ENCODE measurements at places on chromosomes 12 and 14.

DNA sequence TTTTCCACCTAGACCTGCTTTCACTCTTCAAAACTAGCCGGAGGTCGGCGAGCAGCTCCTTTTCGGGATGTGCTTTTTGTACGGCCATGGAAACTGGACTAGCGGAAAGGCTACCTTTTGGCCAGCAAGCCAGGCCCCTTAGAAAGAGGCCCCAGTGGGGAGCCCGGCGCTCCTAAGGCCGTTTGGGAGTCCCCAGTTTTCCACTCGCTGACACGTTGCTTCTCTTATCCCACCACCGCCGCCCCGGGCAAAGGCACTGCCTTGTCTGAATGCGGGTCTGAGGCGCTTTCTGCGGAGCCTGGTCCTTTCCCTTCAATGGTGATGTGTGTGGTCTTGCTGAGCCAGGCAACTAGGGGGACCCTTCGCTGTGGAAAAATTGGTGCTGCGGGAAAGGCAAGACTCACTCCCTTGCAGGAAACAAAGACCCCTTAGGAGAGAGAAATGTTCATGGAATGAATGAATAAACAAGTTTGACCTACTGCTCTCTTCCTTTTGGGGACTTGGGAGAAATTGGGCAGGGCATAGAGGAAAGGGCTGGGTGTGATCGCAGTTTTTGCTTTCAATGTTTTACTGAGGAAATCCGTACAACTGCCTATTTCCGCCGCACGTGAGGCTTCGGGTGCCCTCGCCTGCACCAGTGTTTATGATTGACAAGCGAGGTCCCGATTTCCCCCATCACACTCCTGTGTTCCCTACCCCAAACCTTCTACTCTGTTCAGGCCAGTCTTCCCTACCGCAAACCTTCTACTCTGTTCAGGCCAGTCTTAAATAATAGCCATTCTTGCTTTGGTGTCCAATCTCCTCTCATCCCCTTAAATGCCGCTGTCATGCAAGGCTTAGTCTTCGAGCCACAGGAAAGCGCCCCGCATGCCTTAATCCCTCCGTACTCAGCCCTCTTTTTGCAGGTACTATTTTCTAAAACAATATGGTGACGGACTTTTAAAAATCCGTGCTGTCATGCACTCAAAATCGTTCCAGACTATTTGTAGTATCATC is 1.0 kb upstream of the SLC38A2 start:
- peak; percentile 52 for DNase-seq

GRCh38 chr14:106039400-106039799 is 513.0 kb downstream of the TMEM121 start:
- DNase-seq: no peak

DNA sequence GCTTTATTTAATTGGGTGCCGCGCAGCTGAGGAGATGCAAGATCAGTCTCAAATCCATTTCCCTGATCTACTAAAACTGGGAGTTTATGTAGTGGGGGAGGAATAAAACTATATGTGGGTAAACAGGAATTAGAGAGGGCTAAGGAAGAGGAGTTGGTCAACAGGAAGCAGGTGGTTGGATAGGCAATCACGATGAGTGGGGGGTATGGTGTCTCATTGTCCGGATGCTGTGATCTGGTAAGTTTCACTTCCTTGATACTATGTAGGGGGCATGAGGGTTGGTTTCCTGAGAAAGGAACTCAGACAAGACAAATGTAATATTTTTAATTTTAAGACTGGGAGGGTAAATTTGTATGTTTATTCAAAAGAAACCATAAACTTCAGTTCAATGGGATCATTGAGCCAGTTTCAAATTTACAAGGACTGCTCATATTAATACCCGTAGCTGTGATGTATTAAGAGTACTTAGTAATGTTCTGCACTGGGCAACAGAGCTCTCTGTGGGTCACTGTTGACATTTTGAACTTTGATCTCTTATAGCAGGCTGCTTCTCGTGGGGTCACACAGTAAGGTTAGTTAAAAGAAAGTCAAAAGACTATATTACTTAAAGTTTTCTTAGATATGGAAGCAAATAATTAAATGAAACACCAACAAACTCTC is 786.2 kb upstream of the FBXO33 start:
- DNase-seq: no peak

- no peak for DNase-seq
Measured at GRCh38 chr12:64694130-64695040, 64.8 kb downstream of the GNS start.

GRCh38 chr12:116964054-116965050 is 53.6 kb downstream of the FBXW8 start:
- no peak for DNase-seq

GRCh38 chr12:94123127-94123526 is 25.2 kb upstream of the PLXNC1 start:
- DNase-seq: no peak

DNA sequence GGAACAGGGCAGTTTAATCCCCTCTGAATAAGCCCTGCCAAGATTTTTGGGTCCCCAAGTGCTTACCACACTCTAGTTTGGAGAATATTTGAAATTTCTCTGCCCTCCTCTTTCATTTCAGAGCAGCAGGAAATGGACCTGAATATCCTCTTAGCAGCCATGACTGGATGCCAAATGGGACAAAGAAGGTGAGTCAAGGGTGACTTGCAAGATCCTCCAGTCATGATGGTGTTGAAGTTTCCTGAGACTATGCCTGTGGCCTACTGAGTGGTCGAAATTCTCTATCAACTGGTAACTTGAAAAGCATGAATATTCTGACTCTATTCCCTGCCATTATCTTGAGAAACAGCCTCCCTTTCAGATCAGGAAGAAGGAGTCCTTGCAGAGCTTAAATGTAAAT is 1674.7 kb upstream of the SEL1L start:
- no peak for DNase-seq

GRCh38 chr14:88502740-88503139 is 52.1 kb downstream of the PTPN21 start:
- DNase-seq: no peak

GRCh38 chr14:64787619-64788018 is 83.4 kb downstream of the PLEKHG3 start:
- DNase-seq: no peak

DNA sequence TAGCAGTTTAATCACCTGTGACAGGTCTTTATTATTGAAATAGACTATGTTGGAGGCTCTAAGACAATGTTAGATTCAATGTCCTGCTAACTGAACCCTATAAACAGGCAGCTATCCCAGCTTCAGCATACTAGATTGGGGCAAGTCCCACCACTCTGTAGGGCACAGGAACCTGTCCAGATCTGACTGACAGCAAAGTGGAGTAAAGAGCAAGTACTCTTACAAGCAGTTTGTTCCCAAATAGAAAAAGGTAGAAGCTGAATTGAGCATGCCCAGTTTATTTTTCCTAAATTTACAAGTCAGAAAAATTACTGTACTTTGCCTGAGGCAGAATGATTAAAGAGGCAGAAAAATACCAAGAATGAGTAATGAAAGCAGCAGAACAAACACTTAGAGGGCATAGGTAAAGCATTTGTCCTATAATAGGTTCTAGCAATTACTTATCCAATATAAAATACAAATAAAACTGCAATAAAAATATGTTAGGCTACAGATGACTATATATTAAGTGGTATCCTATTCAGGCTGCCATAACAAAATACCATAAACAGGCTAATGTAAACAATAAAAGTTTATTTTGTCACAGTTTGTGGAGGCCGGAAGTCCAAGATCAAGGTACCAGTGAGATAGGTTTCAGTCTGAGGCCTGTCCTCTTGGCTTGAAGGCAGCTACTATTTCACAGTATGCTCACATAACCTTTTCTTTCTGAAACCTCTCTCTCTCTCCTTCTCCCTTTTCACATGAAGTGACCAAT is 868.2 kb downstream of the C12orf50 start:
- no peak for DNase-seq

- no peak for DNase-seq
Measured at GRCh38 chr12:81588235-81589008, 170.7 kb downstream of the PPFIA2 start.

DNA sequence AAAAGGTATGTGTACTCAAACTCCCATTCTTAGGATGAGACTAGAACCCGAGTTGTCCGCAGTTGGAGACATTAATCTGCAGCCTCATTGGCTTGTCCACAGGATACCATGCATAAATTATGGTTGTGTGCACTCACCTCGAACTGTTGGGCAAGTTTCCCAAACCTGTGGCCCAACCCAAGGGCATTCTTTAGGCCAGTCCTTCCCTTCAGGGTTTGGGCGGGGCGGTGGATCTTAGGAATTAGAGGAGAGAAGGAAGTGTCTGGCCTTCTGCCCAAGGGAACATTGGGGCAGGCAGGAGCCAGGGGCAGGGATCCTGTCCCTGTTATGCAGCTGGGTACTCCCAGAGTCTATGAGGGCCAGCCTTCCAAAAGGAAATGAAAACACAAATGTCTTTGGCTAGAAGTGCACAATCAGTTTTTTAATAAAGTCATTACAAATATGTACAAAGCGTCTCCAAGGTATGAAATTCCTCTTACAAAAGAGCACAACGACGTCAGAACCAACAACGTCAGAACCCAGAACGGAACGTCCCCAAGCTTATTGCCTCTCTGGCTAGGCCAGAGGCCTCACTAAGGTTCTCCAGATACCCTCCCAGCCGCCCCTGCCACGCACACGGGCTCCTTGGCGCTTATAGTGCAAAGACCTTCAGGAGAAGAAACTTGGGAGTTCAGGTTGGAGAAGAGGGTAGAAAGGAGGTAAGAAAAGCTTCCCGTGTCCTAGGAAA is 25.3 kb downstream of the HRK start:
- DNase-seq: no peak

- no peak for DNase-seq
Measured at GRCh38 chr14:79820866-79821535, 390.3 kb downstream of the DIO2 start.

DNA sequence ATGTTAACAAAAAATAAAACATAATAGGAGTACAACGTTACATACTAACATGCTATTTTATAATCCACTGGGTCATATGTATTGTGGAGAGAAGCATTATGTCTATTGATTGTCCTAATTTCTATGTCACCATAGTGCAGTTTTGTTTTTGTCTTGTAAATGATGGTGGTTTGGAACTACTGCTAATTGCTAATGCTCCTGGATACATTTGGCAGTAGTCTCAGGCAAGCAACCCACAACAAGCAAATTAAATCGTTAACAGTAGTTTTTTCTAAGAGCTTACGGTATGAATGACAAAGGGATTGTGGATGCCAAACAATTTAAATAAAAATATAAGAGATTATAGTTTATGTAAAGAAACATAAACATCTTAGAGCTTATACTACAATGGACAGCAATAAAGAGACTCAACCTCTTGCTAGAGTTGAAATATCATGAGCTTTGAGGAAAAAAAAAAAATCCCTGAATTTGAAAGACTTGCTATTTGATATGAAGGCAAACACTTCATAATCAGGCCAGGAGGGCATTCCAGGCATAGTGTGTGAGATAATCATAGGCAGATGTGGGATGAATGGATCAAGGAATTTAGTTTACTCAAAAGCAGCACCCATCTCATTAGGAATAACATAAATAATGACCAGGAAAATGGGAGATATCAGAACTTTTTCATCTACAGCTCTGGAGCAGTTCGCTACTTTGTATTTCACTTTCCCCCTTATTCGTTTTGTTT is 181.3 kb downstream of the CCDC59 start:
- DNase-seq: no peak

GRCh38 chr12:115597157-115597712 is 680.3 kb downstream of the MED13L start:
- peak; percentile 35 for DNase-seq

- DNase-seq: no peak
Measured at GRCh38 chr14:38616959-38617358, 361.1 kb upstream of the CLEC14A start.

GRCh38 chr14:51370758-51371386 is 130.8 kb downstream of the TMX1 start:
- DNase-seq: peak; percentile 55

DNA sequence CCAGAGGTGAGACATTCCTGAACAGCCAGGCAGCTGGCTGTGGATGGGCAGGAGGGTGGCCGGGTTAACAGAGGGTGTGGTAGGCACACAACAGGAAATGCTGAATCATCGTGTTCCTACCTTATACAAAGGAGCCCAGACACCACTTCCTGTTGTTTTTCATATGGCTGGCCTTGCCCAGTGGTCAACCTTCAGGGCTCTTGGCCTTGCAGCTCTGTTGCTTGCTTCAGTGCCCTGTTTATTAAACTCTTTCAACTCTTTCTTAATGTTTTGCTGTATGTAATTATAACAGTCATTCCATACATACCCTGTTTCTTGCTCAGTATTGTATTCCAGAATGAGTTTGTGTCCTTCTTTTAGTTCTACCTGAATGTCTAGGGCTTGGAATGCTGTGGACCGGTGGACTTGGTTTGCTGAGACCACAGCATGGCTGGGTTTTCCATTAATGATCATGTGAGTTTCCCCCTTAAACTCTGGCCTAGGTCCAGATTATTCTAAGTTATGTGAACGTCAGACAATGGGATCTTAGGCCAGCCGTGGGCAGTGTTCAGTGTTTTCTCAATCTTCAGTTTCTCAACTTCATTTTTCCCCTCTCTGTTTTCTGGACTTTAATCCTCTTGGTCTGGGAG is 11.9 kb downstream of the CFAP54 start:
- peak; percentile 77 for DNase-seq

GRCh38 chr14:23043754-23044153 is 1.7 kb downstream of the PSMB11 start:
- DNase-seq: no peak

DNA sequence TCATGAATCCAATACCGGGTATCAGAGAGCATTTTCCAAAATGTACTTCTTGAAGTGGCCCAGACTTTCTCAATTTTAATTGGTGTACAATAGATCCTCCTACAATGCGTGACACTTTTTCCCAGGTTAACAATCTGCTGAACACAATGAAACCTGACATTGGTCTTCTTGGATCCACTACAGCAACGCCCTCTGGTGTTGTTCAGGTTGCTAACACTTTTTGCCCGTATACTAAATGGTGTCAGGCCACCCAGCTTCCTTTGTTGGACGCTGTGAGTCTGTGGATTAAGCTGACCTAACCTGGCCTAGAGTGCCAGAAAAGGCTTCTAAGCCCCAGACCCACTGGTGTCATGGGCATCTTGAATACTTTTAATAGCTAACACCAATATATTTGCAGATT is 89.2 kb downstream of the KCNK10 start:
- peak; percentile 10 for DNase-seq

DNA sequence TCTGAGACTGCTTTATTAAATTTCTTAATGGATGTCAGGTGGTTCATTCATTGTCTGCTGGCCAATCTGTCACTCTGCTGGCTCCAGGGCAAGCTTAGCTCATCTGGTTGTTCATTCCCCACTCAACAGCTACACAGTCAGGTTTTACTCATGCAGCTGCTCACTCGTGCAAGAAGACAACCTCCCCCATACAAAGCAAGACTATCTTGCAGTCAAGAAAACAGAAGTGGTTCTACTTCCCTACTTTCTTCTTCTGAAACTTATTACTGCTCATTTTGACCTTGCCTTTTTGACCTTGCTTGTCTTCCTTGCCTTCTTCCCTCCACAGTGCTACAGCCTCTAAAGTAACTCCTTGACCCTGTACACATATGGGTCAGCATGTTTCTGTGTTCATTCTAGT is 277.9 kb downstream of the SSPN start:
- DNase-seq: peak; percentile 23

All from fibroblast of the aortic adventitia (primary cell).